Cortex of kidney (tissue), 1 donor: ENCODE measurements at places on chromosomes 5 and 9.

GRCh38 chr9:111983484-111983908, 86.9 kb downstream of the UGCG start:
- no peak for DNase-seq

DNA sequence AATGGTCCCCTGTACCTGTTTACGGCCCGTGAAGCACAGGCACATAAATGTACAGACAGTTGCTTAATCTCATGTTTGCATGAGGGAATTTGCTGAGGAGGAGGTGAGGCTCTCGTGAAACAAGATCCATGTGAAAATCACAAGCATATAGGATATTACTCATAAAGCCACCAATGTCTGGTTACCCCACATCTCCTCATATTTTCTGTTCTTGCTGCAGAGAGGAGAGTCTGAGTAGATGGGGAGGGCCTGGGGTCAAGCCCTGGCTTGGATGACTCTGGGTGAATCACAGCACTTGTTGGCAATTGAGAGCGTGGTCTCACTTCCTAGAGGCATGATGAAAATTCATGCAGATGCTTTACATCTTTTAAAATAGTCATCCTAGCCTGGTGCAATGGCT, 975 bp downstream of the AGXT2 start:
- no peak for DNase-seq

- DNase-seq = no peak
Measured at GRCh38 chr5:34042321-34042720, 692 bp downstream of the C1QTNF3 start.

DNA sequence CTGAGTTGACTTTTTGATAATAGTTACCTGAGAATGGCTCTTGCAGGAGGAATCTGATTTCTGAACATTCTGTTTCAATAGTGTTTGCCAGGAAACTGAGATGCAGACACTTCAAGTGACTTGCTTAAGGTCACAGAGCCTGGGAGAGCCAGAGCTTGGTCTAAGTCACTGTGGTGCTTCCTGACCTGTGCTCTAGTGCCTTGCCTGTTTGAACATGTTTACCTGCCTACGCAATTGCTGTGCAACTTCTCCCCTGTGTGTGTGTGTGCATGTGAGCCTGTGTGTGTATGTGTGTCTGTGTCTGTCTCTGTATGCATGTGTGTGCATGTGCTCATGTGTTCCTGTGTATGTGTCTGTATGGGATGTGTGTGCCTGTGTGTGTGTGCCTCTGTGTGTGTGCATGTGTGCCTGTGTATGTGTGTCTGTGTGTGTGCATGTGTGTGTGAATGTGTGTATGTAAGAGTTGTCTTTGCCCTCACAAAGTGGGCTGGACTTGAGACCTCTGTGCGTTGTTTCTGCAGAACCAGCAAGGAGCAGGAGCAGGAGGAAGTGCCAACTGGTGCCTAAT, 185.8 kb downstream of the GADD45G start:
- no peak for DNase-seq

- no peak for DNase-seq
Measured at GRCh38 chr5:129717751-129718310, 30.1 kb upstream of the MINAR2 start.

DNA sequence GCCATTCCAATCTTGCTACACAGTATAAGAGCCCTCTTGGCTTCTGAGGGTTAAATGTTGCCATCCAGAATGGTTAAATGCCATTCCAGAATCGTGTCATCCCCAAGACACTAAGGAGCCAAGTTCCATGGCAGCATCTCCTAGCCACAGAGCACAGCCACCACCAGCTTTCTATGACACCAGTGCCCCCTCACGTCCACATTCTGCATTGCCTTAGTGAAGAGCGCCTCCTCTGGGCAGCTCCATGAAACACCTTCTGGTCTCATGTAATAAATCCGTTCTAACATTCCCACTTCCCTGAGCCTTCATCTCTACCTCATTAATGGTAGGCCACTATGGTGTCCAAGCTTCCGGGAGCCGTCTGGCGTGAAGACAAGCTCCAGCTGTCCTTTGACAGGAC, 12.4 kb downstream of the CBY3 start:
- DNase-seq = no peak
